ENCODE measurements at places on chromosomes 6 and 20.

DNA sequence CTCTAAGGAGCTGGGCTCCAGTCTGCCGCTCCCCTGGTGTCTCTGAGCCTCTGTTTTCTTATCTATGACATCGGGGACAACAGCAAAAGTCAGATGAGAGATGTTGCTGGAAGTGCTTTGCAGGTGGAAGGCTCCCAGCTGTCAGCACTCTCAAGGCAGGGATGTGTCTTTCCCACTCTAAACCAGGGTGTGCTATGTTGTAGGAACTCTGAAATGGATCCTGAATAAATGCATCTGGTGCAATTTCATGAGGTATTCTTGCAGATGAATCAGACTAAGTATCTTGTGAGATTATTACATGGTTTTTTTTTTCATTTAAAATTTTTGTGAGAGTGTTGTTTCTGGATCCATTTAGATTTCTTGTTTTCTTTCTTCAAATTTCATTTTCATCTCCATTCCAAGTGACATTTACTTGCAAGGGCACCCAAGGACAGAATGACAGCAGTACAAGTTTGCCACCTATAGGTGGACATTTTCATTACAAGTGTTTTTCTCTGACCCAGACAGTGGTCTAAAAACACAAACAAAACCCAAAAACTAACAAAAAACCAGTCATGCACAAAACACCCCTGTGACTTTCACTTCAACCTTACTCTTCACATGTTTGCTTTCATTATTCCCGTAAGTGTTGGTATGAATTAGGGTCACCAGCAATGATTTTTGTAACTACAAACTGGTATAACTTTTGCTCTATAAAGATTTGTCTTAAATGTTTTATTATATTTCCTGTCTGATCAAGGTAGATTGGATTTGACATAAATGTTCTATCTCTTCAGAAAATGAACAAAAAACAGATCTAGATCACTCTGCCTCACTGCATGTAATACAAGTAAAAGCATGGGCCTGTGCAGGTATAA, 14.7 kb upstream of the SIM1 start:
- peak; percentile 34 for DNase-seq

DNA sequence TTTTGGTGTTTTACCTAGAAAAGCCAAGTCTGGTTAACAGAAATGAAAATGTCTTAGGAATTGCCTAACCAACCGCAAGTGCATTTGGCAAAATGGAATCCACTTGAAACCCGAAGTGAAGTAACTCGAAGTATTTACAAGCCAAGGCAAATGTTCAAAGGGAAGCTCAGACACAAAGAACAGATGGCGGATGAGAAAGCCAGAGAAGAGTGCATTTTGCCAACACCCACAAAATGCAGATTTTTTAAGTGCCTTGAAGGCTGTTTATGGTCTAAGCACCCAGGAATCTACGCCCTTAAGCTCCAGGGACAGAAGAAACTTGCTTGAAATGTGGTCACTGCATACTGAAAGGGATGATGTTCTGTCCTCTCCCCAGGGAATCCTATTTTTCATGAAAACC, 70.0 kb upstream of the TBXT start:
- DNase-seq: no peak

DNA sequence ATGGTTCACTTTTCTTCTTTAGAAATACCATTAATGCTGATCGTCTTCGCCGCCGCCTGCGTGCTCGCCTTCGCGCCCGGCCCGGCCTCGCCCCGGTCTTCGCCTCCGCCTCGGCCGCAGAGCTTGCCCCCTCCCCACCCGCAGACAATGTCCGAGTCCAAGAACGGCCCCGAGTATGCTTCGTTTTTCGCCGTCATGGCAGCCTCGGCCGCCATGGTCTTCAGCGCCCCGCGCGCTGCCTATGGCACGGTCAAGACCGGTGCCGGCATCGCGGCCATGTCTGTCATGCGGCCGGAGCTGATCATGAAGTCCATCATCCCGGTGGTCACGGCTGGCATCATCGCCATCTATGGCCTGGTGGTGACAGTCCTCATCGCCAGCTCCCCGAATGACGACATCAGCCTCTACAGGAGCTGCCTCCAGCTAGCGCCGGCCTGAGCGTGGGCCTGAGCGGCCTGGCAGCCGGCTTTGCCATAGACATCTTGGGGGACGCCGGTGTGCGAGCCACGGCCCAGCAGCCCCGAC, 4.8 kb upstream of the PRPH2 start:
- peak; percentile 18 for DNase-seq

DNA sequence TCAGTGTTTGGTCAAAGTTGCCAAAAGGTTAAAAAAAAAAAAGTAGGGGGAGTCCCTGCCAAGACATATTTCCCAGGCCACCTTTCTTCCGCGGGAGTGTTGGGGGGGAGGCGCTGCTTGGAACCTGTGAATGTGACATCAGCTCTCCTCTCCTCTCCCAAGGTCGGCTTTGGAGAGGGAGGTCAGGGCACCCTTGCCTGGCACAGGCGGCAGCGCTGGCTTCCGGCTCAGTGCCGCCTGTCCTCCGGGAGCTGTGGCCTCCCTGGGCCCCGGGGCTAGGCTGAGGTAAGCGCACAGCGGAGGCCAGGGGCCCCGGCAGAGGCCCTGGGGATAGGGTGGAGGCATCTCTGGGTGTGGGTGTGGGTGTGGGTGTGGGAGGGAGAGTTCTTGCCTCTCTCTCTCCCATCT, 1.9 kb upstream of the EDN1 start:
- no peak for DNase-seq

- DNase-seq: no peak
Measured at GRCh38 chr6:16285467-16286150, 47.2 kb downstream of the GMPR start.

- DNase-seq: no peak
Measured at GRCh38 chr6:22921828-22922227, 352.5 kb downstream of the HDGFL1 start.

DNA sequence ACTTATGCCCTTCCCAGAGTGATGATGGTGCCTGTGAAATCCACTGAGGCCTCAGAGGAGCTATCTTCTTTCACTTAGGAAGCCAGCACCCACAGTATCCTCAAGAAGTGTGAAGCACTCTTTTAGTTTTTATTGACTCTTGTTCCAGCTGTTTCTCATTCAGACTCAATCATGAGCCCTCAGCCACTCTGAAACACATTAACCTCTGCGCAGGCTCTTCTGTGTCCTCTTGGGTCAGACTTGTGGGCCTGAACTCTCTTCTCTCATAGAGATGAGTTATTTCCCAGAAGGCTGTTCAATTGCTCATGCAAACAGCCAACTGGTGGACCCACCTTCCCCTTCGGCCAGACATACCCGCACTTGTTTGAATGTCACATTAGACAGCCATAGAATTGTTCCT, 27.8 kb upstream of the PREP start:
- no peak for DNase-seq

GRCh38 chr6:30397697-30398096, 52.7 kb downstream of the RPP21 start:
- no peak for DNase-seq

- no peak for DNase-seq
Measured at GRCh38 chr20:24770628-24771541, 178.2 kb upstream of the CST7 start.

DNA sequence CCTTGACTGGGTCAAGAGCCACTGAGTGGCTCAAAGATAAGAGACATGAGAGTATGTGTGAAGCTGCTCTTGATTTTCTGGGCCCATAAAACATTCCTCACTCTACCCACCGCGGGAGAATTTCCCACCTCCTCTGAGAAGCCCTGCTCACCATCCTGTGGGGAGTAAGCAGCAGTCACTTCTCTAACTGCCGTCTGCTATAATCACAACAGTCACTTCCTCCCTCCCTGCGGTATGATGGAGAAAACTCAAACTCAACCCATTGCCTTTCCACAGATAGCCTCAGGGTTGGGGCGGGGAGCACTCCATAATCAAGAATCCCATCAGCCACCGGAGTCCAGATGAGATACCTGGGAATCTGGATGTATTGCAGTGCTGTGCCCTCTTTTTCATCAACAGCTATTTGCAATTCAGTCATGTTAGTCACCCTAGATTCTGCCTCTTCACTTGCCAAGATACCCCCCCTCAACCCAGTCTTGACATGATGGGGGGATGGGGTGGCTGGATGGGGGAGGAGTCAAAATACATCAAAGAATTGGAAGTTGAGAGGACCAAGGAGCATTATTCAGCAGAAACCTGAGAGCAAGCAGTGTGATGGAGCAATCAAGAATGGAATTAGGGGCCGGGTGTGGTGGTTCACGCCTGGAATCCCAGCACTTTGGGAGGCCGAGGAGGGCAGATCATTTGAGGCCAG, 5.1 kb downstream of the MOCS1 start:
- no peak for DNase-seq

DNA sequence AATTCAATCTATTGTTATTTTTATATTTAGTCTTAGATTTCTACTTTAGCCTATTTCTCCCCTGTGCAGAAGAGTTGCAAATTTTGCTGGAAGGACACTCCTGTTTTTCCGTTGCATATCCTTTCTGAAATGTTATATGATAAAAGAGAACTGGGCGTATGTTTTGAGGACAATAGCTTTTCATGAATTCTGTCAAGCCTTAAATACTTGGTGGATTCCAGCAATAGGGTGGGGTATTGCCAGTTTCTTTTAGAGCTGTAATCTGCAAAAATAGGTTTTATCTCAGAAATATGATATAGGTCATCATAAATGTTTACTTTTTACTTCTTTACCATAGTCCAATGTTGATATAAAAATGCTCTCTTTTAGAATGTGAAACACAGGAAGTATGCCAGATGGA, 42.0 kb downstream of the VTA1 start:
- DNase-seq: no peak

DNA sequence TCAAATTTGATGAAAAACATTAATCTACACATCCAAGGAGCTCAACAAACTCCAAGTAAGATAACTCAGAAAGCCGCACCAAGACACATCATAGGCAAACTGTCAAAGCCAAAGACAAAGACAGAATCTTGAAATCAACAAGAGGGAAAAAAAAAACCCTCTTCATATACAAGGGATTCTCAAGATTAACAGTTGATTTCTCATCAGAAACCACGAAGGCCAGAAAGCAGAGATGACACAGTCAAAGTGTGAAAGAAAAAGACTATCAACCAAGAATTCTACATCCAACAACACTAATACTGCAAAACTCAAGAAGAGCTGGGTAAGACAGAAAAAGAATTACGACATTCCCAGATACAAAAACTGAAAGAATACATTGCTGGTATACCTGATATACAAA, 73.8 kb downstream of the CDK19 start:
- DNase-seq: no peak

- DNase-seq: no peak
Measured at GRCh38 chr6:66189915-66190314, 482.9 kb upstream of the EYS start.

- DNase-seq: no peak
Measured at GRCh38 chr6:168619560-168620314, 178.8 kb downstream of the SMOC2 start.

GRCh38 chr20:33917831-33918525, 75.7 kb upstream of the RALY start:
- DNase-seq: no peak

- DNase-seq: no peak
Measured at GRCh38 chr6:93474733-93475179, 55.4 kb upstream of the EPHA7 start.

DNA sequence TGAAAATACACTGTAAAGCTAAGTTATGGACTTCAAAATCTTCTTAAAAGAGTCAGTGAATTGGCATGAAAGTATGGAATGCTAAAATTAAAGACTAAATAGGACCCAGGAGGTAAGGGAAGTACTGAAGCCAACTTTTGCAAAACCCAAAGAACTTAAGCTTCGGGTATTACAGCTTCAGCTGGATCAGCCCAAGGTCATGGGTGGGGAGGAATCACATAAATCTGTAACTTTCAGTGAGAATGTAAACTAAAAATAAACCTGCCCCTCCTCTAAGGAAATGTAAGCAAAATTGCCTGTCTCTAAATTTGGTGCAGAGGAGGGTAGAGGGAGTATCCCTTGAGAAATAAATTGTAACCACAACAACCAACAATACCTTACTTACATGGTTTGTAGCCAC, 4.4 kb upstream of the MUC21 start:
- DNase-seq: no peak

DNA sequence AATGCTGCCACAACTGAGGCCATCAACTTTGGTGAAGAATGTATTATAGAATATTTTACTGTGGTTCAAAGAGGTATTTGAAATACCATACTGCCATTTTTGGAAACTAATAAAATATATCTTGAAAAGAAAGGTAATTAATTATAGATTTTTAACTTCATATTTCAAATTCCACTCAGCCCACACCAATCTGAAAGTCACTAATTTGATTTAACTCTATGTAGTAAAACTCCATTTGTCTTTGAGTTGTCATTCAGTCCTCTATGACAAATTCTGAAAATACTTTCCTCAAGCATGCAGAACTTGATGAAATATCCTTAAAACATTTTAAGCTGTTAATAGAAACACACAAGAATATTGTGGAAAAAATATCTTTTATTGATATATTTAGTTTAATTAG, 1196.7 kb upstream of the CITED2 start:
- no peak for DNase-seq

- DNase-seq: no peak
Measured at GRCh38 chr20:62753626-62754025, 42.6 kb upstream of the MRGBP start.

DNA sequence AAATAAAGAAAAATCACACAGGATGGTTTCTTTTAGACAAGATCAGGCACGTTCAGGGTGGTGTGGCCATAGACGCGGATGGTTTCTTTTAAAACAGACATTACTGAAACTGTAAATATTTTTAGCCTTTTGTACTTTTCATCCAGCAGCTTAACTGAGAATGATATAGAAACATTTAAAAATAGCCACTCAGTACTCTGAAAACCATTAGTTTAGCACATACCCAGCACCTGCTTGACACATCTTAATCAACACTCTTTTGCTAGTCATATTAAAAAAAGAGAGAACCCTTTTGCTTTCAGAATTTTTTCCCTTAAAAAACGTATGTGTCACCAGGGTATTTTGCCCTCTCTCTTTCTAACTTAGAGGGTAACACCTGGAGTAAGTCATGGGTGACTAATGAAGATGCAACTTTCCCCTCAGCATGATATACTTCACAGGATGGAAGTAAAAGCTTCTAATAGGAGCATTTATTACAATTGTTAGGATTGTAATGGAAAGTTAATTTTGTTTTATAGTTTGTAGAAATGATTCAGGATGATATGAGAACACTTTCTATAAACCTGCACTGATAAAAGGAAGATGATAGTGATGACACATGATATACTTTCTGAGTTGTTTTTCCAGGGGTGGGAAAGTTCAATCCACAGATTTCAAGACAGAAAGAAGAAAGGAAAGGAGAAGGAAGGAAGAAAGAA, 45.2 kb downstream of the BACH2 start:
- no peak for DNase-seq

DNA sequence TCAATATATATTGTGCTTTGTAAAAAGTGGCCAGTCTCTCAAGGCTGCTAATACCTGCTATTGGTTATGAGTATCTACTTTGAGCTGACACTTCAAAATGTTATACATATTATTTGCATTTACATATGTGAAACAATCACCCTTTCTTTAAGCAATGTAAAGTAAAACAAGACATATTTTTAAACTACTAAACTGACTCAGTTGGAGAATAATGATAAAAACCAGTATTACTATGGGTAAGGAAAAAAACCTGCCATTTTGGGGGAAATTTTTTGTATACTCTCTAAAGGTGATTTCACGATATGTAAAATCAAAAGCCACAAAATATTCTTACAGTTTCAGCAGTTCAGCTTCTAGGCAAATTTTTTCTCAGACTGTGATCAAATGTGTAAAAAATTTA, 232.3 kb downstream of the PRL start:
- no peak for DNase-seq

GRCh38 chr6:24520929-24521546, 26.3 kb downstream of the ALDH5A1 start:
- DNase-seq: peak; percentile 47

Measured in suppressor macrophage treated with lipopolysaccharide for 4 hours (primary cell).